Myocyte (in vitro differentiated cells): ENCODE measurements at places on chromosomes 3 and 15.

DNA sequence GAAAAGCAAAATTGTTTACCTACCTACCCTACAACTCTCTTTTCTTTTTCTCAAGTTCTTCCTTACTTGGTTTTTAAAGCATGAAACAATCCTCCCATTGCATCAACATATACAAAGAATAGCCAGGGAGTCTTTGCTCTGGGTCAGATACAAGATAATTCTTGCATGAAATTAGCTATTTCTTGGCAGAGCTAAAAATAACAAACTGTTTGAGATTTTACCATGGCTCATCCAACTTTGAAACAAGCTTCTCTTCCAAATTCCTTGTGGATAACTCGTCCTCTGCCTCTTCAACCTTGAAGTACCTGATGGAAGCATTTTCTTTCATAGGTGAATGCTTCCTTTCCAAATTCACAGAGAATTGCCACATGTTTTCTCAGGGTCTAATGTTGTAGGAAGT lies 9.2 kb upstream of the CBLB start:
- no peak for DNase-seq

DNA sequence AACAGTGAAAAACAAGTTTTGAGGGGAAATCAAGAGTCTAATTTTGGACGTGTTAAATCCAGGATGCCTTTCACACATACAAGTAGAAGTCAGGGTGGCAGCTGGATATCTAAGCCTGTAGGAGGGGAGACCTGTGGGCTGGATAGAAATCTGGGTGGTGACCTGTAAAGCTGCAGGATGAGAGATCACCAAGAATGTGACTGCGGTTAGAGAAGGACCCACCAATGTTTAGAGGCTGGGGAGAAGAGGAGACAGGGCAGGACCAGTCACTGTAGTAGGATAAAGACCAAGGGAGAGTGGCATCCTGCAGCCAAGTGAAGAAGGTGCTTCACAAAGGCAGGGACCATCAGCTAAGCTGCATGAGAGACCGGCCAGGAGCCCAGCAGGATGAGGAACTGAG lies 36.2 kb downstream of the MRAS start:
- no peak for DNase-seq

GRCh38 chr3:130728037-130728436 lies 18.6 kb downstream of the PIK3R4 start:
- DNase-seq: no peak

DNA sequence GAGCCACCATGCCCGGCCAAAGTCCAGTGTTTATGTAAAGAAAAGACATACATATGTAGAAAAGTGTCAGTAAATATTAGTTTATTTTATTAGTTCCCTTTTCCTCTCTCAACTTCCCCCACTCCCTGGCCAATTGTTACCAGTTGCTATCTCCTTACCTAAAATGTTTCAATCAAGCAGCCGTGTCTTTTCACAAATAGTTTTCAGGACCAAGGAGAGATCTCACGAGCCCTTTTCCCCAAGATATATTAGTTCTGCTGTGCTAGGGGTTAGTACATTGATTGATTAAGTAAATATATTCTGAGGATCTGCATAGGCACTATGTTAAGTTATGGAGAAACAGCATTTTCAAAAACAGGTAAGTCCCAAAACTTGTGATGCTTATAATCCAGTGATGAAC lies 87.4 kb downstream of the ZIC4 start:
- DNase-seq: peak; percentile 53

- no peak for DNase-seq
These were observed 4.6 kb upstream of the CX3CR1 start for GRCh38 chr3:39284457-39284881.

- no peak for DNase-seq
These were observed 2.6 kb downstream of the MEX3B start for GRCh38 chr15:82043130-82043673.

GRCh38 chr3:87997298-87997697 lies 61.5 kb downstream of the CGGBP1 start:
- DNase-seq: peak; percentile 18

DNA sequence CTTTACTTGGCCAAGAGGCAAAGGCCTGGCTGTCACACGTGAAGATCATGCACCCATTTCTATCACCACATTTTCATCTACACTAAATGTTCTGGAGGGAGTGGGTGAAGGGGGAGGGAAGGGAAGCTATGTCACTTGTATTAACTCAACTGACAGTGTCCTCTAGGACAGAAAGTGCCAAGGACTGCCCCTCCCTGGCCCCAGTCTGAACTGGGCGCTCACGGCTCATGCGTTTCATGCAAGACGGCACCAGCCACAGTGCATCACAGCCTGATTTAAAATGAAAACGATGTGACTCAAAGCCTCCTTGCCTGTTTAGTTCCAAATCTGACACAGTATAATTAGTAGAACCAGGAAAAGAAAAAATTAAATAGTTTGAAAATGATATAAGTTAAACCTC lies 20.8 kb upstream of the RAD18 start:
- no peak for DNase-seq

DNA sequence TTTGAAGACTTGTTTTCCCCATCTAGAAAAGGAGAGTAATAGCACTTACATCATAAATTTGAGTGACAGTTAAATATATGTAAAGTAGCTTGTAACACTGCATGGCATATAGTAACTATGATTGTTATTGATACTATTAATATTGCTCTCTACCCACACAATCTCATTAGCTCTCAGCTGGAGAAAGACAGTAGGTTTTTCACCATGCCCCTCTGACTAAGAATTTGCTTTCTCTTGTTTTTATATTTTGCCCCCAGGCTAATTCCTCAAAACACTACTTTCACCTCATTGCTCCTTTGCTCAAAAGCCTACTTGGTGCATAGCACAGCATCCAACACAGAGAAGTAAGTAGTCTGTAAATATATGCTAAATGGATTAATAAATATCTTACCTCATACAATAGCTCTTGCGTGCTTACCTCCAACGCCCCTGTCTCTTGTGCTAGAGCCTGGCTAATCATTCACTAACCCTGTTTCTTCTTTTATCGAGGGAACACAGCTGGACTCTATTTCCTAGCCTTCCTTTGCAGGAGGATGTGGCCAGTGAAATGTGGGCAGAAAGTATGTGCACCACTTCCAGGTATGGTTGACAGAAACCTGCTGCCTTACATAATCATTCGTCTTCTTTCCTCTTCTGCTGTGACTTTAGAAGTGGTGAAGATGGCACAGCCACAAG lies 190.0 kb downstream of the PLCH1 start:
- no peak for DNase-seq

DNA sequence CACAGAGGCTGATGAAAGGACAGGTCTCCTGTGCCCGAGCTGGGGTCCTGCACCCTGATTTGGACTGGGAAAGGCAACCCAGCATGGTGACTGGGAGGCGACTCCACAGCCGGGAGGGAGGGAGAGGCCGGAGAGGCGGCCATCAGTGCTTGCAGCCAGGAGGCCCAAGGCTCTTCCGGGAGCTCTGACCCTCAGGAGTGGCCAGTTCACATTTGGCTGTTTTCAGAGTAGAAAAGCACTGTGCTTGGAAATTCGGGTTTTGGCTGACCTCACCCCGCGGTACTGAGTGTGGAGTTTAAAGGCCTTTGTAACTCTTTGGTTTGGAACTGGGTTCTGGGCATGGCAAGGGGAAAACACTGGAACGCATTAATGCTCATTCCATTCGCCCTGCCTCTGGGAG lies 31.9 kb downstream of the SMAD6 start:
- DNase-seq: no peak
